ENCODE measurements at places on chromosomes 6 and 20. TPM values are rescaled to one million over a fixed set of nuclear protein-coding genes. Genes with fewer than 3 reads are reported as not detected.

MAP3K5 gene
- 45.1 TPM for total RNA-seq

BHLHE23 gene
- not detected for total RNA-seq

HLA-DRB5 gene
- total RNA-seq, result 224 TPM

- no peak overlapping the region for H3K4me3 ChIP-seq
- H3K27ac ChIP-seq, result no peak overlapping the region
- H3K4me1 ChIP-seq, result peaks cover 57% of the 10 kb centered on the region
- peaks cover 10% of the 10 kb centered on the region for H3K36me3 ChIP-seq
Measured at GRCh38 chr20:17646961-17647301, 35.1 kb downstream of the RRBP1 start.

DNA sequence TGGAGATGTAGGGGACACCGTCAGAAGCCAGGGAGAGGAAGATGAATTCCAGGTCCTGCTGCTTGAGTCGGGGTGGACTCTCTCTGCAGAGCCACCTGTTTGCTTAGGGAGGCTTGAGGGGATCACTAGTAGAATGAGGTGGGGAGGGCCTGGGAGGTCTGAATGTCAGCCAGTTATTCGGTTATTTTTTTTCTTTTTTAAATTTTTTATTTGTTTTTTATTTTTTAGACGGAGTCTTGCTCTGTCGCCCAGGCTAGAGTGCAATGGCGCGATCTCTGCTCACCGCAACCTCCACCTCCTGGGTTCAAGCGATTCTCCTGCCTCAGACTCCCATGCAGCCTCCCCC, 8.4 kb downstream of the TEAD3 start:
- DNase-seq, result no peak
- peak overlapping the region; percentile 61 for H3K27ac ChIP-seq
- H3K27me3 ChIP-seq, result no peaks in the 10 kb centered on the region
- no peak overlapping the region for H3K4me3 ChIP-seq
- H3K4me1 ChIP-seq, result peaks cover 60% of the 10 kb centered on the region
- H3K36me3 ChIP-seq, result no peaks in the 10 kb centered on the region

DNA sequence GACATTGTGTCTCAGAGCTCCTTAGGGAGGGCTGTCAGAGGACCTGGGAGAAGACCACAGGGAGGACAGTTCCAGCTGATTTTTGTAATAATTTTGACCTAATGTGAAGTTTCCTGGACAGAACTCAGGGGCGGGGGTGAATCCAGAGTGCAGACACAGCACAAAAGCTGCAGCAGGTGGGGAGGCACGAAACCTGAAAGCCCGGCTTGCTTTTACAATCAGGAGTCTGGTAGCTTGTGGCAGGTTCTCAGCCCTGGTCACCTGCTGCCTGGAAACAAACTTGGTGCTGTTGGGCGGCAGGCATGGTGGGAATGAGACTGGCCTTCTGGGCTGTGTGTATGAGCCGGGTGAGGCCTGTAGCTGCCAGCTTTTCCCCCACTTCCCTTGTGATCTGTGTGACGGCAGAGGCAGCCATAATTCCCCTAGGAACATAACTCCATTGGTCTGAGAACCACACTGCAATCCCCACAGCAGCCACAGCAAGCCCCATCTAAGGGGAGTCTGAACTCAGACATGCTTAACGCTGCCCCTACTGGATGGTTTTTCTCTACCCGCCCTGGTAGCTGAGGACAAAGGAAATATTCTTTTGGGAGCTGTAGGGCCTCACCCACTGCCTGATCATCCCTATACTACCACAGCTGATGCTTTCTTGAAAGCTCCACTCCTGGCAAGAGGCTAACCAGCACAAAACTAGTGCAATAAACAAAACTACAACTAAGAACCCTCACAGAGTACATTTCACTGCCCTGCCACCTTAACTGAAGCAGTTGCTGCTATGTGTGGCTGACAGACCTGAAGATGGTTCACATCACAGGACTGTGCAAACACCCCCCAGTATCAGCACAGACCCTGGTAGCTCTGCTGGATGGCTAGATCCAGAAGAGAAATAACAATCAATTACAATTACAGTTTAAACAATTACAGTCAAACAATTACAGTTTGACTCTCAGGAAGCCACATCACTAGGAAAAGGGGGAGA, 1055.1 kb upstream of the GJE1 start:
- no peak for DNase-seq
- no peaks in the 10 kb centered on the region for H3K4me1 ChIP-seq
- H3K27ac ChIP-seq, result no peak overlapping the region
- no peaks in the 10 kb centered on the region for H3K36me3 ChIP-seq
- no peak overlapping the region for H3K4me3 ChIP-seq

DNA sequence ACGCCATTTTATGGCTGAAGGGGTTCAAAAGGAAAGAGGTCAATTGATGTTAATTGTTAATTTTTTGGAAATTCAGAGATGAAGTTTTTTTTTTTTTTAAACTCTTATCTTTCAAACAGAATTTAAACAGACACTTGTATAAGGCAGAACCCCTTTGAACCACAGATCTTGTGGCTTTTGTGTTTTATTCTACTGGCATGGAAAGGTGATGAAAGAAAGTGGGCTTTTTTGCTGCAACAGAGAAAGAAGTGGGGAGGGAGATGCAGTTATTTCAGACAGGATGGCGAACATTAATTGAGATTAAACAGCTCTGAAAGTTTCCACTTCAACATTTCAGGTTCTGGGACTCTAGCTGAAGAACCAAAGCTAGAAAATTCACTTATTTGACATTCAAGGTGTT, 200.9 kb downstream of the GJA10 start:
- H3K36me3 ChIP-seq, result no peaks in the 10 kb centered on the region
- H3K4me1 ChIP-seq, result peaks cover 26% of the 10 kb centered on the region
- no peak for DNase-seq
- H3K27ac ChIP-seq, result no peak overlapping the region
- H3K27me3 ChIP-seq, result no peaks in the 10 kb centered on the region

- H3K27me3 ChIP-seq, result no peaks in the 10 kb centered on the region
- H3K4me3 ChIP-seq, result no peak overlapping the region
- peaks cover 20% of the 10 kb centered on the region for H3K4me1 ChIP-seq
- no peaks in the 10 kb centered on the region for H3K36me3 ChIP-seq
Measured at GRCh38 chr6:13765570-13765969, 48.8 kb downstream of the MCUR1 start.

Measured in upper lobe of left lung (tissue), 6 donors.